ENCODE measurements at places on chromosomes 6 and 20.

- peaks cover 40% of the 10 kb centered on the region for H3K4me1 ChIP-seq
- peaks cover 6% of the 10 kb centered on the region for H3K27me3 ChIP-seq
Observed at GRCh38 chr6:27158316-27158643, 89.2 kb upstream of the PRSS16 start.

DNA sequence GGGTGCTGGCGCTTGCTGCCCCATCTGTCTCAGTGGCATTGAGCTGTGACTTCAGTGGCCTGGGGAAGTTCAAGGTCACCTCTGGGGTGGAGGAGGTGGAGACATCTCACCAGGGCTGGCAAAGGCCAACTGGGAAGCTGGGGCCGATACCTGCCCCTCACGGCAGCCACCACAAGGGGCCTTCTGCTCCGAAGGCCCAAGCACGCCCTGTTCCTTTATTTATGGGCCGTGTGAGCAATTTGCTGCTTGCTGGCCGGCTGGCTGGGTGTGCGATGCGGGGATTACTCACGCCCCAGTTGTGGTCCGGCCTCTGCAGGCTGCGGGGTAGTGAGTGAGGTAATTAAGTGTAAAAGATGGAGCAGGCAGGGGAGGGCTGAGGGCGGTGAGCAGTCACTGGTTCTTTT is 13.2 kb upstream of the SCRT2 start:
- no peaks in the 10 kb centered on the region for H3K36me3 ChIP-seq
- peak; percentile 46 for DNase-seq
- no peaks in the 10 kb centered on the region for H3K27me3 ChIP-seq
- H3K27ac ChIP-seq, result no peak overlapping the region
- peaks cover 16% of the 10 kb centered on the region for H3K4me1 ChIP-seq
- no peak overlapping the region for H3K4me3 ChIP-seq

DNA sequence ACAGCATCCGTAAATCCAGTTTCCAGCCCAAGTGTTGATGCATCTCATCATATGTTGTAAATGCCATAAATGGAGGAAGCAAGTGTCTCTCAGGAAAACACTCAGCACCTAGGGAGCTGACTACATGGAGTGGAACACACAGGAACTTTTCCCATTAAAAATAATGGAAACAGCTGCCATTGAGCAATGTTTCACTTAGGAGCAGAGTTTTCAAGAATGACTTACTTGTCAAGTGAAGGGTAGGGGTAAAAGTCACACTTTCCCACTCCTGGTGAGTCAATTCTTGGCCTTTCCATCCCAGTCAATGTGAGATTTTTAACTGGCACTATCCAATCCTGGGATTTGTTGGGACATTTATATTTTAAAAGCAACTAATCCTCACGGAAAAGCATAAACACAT is 119.4 kb upstream of the ASF1A start:
- no peaks in the 10 kb centered on the region for H3K27me3 ChIP-seq
- peaks cover 11% of the 10 kb centered on the region for H3K4me1 ChIP-seq
- no peak for DNase-seq
- H3K4me3 ChIP-seq, result no peak overlapping the region
- H3K27ac ChIP-seq, result no peak overlapping the region
- H3K36me3 ChIP-seq, result no peaks in the 10 kb centered on the region

DNA sequence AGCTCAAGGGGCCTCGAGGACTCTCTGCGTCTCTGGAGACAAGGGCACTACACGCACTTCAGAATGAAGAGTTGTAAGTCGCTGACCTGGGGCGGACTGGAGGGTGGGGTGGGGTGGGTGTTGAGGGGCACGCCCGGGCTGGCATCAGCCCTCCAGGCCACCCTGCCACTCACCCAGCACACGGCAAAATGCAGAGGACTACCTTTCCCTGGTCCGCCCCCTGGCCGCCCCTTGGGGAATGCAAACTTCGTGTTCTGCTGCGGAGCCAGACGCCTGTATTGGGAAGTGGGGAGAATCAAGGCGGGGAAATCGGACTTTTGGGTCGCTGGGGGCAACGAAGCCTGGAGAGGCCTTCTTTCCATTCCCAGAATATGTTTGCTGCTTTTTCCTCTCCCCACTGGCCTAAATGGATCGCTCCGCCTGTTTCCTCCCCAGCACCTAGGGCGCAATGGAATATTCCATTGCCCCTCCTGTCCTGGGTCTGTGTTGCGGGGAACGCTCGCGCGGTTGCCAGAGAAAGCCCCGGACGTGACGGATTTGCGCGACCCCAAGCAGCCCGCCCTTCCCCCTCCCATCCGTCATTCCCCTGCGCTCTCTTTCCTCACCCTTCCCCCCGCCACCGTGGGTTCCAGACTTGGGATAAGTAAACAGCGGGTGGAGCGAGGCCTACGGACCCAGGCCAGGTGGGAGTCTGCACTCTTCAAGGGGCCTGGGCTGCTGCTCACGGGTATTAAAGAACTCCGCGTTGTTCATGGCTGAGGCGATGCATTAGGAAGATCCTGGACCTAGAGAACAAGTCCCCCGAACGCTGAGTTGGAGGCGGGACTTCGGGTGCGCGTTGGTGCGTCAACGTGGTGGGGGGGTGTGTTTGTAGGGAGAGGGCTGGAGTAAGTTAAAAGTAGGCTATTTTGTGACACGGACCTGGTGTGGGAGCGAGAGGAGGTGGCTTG is at the start of gene PPT2:
Gene PPT2 (plus strand): TSS at position 578 of the 950 bp plus-strand sequence. CDS start 454 bp downstream, outside the sequence.
- peaks cover 39% of the 10 kb centered on the region for H3K27me3 ChIP-seq
- H3K27ac ChIP-seq, result peak within 1 kb of the TSS; percentile 99
- peak; percentile 89 for DNase-seq

GRCh38 chr6:75208298-75209183 is 2.7 kb upstream of the COL12A1 start:
- H3K4me3 ChIP-seq, result peak overlapping the region; percentile 85
- DNase-seq, result peak; percentile 90
- no peaks in the 10 kb centered on the region for H3K36me3 ChIP-seq
- H3K27me3 ChIP-seq, result peaks cover 65% of the 10 kb centered on the region
- H3K4me1 ChIP-seq, result peaks cover 79% of the 10 kb centered on the region

GRCh38 chr20:63903796-63904561 is 9.1 kb downstream of the DNAJC5 start:
- no peaks in the 10 kb centered on the region for H3K27me3 ChIP-seq
- H3K4me1 ChIP-seq, result no peaks in the 10 kb centered on the region
- DNase-seq, result no peak
- no peak overlapping the region for H3K4me3 ChIP-seq
- H3K27ac ChIP-seq, result peak overlapping the region; percentile 8
- no peaks in the 10 kb centered on the region for H3K36me3 ChIP-seq

- H3K27me3 ChIP-seq, result peaks cover 25% of the 10 kb centered on the region
- H3K4me1 ChIP-seq, result peaks cover 29% of the 10 kb centered on the region
- no peak overlapping the region for H3K27ac ChIP-seq
- no peak for DNase-seq
- no peak overlapping the region for H3K4me3 ChIP-seq
Observed at GRCh38 chr6:54262499-54262898, 45.7 kb upstream of the TINAG start.

- peak overlapping the region; percentile 89 for H3K4me3 ChIP-seq
- peaks cover 18% of the 10 kb centered on the region for H3K4me1 ChIP-seq
- H3K27me3 ChIP-seq, result peaks cover 25% of the 10 kb centered on the region
- H3K36me3 ChIP-seq, result no peaks in the 10 kb centered on the region
- DNase-seq, result peak; percentile 69
Observed at GRCh38 chr6:27547157-27548075, 74.5 kb upstream of the ZNF184 start.

- H3K4me1 ChIP-seq, result no peaks in the 10 kb centered on the region
- no peak overlapping the region for H3K4me3 ChIP-seq
- H3K36me3 ChIP-seq, result peaks cover 14% of the 10 kb centered on the region
- no peak for DNase-seq
- H3K27ac ChIP-seq, result no peak overlapping the region
Observed at GRCh38 chr20:31740208-31740607, 1.1 kb downstream of the TPX2 start.

DNA sequence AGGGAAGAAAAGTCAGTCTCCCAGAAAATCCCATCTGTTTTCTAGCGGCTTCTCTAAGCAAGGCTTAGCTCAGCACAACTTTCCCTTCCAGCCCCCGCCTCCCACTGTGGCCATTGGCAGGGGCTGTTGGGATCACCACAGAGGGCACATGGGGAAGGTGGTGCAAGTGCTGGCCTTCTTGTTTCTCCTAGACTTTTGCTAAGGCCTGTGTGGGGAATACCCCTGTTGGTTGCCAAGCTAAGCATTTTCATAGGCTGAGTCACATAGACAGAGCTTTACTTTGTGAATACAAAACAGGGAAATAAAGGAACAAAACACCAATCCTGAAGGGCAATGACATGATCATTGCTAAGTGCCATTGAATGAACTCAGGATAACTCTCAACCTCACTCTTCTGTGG is 32.4 kb upstream of the TIAM2 start:
- H3K4me3 ChIP-seq, result no peak overlapping the region
- DNase-seq, result no peak
- H3K36me3 ChIP-seq, result peaks cover 12% of the 10 kb centered on the region
- H3K27ac ChIP-seq, result no peak overlapping the region
- peaks cover 8% of the 10 kb centered on the region for H3K4me1 ChIP-seq

DNA sequence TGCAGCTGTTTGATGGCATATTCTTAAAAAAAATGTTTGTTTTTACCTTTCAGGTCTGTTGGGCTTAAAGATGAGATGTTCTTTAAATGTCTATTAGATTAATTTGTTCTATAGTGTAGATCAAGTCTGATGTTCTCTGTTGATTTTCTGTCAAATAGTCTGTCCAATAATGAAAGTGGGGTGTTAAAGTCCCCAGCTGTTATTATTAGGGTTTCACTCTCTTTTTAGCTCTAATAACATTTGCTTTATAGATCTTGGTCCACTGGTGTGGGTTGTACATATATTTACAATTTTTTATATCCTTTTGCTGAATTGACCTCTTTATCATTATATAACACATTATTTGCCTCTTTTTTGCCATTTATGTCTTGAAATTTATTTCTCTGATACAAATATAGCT is 11.0 kb upstream of the ZNF337 start:
- H3K27ac ChIP-seq, result no peak overlapping the region
- H3K36me3 ChIP-seq, result no peaks in the 10 kb centered on the region
- no peak for DNase-seq
- H3K27me3 ChIP-seq, result peaks cover 17% of the 10 kb centered on the region
- no peaks in the 10 kb centered on the region for H3K4me1 ChIP-seq
- no peak overlapping the region for H3K4me3 ChIP-seq

DNA sequence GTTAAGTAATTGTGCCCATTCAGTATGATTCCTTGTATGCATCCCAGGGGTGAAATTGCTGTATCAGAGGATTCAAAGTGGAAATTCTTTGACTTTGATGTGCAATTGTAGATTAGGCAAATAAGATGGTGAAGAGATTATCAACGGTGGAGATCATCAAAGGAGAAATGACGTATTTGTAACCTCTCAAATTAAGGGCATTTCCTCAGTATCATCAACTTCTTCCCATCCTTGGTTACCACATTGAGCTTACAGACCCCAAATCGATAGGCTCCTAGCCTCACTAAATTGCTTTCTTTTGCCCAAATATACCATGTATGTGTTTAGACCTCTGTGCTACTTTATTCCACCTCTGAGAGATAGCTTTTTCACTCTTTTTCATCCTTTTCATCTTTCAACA is 213.1 kb upstream of the ZFP64 start:
- H3K27ac ChIP-seq, result no peak overlapping the region
- H3K36me3 ChIP-seq, result no peaks in the 10 kb centered on the region
- no peaks in the 10 kb centered on the region for H3K4me1 ChIP-seq

DNA sequence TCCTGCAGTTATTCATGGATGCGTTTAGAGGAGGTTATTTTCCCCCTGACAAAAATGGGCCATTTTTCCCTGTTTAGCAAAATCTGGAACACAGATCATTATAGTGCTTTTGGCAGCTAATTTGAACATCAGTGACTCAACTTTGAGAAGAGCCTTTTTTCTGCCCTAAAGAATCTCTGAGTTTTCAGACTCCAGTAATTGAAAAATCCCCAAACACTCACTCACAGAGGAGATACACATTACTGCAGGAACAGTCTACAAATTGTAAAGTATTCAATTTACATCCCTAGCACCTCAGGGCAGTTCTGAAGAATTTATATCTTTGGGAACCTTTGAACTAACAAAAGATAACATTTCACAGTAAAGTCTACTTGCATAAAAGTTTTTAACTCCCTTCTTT is 966.6 kb upstream of the SLC35B3 start:
- H3K36me3 ChIP-seq, result no peaks in the 10 kb centered on the region
- no peak overlapping the region for H3K4me3 ChIP-seq
- H3K4me1 ChIP-seq, result peaks cover 10% of the 10 kb centered on the region
- no peak overlapping the region for H3K27ac ChIP-seq
- DNase-seq, result no peak

GRCh38 chr6:105746509-105746908 is 339.6 kb upstream of the PRDM1 start:
- H3K27me3 ChIP-seq, result no peaks in the 10 kb centered on the region
- H3K36me3 ChIP-seq, result no peaks in the 10 kb centered on the region
- peaks cover 32% of the 10 kb centered on the region for H3K4me1 ChIP-seq
- H3K4me3 ChIP-seq, result no peak overlapping the region
- no peak for DNase-seq
- H3K27ac ChIP-seq, result no peak overlapping the region

GRCh38 chr6:163390770-163391169 is 23.7 kb upstream of the QKI start:
- no peaks in the 10 kb centered on the region for H3K27me3 ChIP-seq
- H3K36me3 ChIP-seq, result no peaks in the 10 kb centered on the region
- H3K4me1 ChIP-seq, result peaks cover 22% of the 10 kb centered on the region
- no peak overlapping the region for H3K27ac ChIP-seq

DNA sequence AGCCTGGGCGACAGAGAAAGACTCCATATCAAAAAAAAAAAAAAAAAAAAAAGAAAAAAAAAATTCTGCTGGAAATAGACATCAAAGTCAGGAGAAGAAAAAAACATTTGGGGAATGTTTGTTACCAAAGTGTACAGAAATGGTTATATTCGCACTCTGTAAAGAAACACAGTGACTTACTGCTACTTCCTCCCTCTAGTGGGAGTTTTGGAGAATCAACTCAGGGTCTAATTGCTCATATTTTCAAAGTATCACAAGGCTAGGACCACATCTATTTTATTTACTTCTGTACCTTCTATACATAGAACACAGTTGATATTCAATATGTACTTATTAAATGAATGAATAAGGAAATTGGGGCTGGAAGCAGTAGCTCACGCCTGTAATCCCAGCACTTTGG is 24.4 kb downstream of the ARG1 start:
- no peaks in the 10 kb centered on the region for H3K4me1 ChIP-seq
- no peak overlapping the region for H3K27ac ChIP-seq
- no peak for DNase-seq
- H3K36me3 ChIP-seq, result peaks cover 52% of the 10 kb centered on the region

DNA sequence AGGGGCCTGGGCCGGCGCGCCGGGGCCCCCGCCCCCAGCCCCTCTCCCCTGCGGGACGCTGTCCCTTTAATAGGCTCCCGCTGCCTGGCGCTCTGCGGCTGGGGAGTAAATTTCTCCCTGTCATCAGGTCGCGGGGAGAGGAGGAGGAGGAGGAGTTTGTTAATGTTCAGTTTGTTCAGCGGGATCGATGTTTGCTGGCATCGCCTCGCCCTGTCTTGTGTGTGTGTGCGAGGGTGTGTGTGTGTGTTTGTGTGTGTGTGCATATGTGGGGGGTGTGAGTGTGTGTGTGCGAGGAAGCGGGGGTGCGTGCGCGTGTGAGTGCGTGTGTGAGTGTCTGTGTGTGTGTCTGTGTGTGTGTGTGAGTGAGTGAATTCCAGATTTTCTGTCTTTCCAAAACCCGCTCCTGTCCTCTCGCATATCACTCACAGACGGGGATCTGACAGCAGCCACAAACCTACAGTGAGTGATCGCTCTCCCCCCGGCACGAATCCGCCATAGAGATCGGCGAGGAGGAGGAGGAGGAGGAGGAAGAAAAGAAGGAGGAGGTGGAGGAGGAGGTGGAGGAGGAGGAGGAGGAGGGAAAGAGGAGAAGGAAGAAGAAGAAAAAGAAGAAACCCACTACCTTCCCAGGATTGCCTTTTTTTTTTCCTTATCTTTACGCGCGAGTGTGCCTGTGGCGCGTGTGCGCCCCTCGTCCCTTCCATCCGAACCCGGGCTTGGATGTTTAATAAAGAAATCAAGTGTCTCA is at the start of gene TSHZ2:
Gene TSHZ2 (plus strand): TSS at position 169 of the 748 bp plus-strand sequence. CDS start 936 bp downstream, outside the sequence.
- H3K4me1 ChIP-seq, result peaks cover 7% of the 10 kb centered on the region
- peaks cover 27% of the 10 kb centered on the region for H3K27me3 ChIP-seq
- H3K36me3 ChIP-seq, result no peaks in the 10 kb centered on the region
- H3K27ac ChIP-seq, result no peak within 1 kb of the TSS
- peak within 1 kb of the TSS; percentile 94 for H3K4me3 ChIP-seq
